ENCODE measurements at places on chromosomes 7 and 10.

DNA sequence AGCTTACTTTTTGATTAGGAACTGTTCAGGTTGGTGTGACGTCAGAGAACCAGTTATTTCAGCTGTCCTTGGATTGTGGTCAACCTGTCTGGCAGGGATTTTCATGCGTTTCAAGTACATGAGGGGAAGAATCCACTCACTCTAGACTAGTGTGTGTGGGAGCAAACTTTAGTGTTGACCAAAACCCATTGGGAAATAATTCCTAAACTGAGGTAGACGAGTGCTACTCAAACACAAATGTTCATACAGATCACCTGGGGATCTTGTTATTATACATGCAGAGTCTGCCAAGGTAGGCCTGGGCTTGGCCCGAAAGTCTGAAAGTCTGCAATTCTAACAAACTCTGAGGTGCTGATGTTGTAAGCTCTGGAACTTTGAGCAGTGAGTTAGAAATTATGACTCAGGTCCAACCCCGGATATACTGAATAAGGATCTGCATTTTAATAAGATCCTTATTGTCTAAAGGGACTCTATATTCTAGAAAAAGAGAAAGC, 111.1 kb upstream of the CREB5 start:
- DNase-seq: no peak

DNA sequence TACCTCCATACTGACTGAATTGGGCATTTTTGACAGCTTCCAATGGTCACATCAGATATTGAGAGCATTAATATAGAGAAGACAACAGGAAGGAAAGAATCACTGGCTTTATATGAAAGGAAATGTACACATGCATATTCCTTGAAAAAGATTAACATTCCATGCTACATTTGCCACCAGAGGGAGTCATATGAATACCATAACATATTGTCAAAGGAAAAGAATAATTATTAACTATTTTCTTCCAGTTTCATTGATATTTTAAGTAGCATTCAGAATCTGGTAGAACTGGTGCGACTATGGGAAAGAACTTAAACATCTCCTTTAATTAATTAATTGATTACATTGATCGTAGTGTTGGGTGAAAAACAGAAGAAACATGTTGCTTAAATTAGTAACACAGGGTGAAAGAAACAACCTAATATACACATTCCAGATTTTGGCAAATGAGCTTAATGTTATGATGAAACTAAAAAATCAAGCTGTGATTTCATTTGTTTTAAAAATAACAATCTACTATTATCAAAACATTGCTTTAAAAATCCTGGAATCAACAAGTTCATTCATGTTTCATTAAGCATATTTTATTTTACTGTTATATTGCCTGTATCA, 71.5 kb downstream of the GPR85 start:
- peak; percentile 26 for DNase-seq

DNA sequence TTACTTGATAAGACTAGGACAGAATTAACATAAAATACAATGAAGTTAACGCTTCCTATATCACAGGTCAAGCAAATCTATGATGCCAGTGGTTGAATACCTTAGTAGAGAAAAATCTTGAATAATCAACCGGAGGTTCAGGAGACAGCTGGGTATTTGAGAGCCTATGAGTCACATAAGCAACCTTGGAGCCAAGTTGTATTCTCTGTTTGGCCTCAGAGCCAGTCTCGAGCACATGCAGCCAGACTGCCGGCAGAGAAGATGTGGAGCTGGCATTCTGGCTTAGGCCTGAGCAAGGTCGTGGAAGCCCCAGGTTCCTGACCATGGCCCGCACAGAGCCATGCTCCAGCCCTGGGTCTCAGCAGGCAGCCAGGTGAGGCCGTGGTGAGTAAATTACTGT, 90.3 kb downstream of the FAM204A start:
- no peak for DNase-seq

DNA sequence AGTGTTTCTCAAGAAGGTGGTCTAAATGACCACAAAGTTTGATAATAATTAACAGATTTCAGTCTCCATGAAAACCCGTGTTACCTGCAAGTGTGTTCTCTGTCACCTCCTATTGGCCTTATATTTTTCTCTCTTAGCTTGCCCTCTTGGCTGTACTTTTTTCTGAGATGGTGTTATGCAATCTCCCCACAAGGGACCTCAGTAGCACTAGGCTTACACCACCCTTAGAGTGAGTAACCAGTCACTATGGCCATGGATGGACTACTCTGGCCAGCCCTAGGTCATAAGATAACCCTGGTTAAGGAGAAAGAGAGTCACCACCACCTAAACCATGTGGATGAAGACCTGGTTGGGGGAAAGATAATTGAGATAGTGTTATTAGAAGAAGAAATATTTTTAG, 76.8 kb downstream of the NPSR1 start:
- no peak for DNase-seq

GRCh38 chr7:136677471-136678365, 190.7 kb upstream of the CHRM2 start:
- DNase-seq: no peak

DNA sequence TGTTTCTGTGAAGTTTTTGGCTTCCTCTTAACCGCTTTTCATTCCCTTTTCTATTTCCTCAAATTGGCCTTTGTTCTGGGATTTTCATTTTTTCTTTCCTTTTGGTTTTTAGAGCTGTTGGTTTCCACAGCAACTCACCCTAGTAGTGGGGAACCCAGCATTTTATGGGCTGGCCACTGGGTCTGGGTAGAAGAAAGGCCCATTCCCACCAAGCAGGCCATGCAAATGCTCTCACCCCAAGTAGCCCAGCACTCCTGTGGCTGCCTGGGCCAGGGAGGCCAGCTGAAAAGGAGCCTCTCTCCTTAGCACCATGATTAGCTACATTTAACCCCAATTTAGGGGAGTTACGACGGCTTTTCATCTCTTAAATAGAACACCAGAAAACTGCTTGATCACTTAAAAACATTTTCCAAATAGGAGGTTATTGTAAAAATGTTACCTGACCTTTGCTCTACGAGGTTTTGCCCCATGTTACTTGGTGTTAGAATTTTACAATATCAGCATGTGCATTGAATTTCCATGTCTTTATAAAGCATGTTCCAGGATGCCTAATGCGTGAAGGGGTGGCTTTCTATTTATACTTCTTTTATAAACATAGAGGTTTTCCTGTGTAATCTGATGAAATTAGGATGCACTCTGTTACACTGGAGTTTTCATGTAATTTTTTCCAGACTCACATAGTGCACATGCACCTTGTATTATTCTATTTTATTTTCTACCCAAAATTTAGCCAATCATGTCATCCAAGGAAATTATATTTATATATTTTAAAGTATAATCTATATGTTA, 75.4 kb downstream of the FAM171A1 start:
- DNase-seq: no peak

- DNase-seq: peak; percentile 49
Observed at GRCh38 chr10:14536241-14537213, 205.8 kb upstream of the FRMD4A start.

GRCh38 chr10:21972584-21972983, 30.9 kb downstream of the DNAJC1 start:
- DNase-seq: no peak

DNA sequence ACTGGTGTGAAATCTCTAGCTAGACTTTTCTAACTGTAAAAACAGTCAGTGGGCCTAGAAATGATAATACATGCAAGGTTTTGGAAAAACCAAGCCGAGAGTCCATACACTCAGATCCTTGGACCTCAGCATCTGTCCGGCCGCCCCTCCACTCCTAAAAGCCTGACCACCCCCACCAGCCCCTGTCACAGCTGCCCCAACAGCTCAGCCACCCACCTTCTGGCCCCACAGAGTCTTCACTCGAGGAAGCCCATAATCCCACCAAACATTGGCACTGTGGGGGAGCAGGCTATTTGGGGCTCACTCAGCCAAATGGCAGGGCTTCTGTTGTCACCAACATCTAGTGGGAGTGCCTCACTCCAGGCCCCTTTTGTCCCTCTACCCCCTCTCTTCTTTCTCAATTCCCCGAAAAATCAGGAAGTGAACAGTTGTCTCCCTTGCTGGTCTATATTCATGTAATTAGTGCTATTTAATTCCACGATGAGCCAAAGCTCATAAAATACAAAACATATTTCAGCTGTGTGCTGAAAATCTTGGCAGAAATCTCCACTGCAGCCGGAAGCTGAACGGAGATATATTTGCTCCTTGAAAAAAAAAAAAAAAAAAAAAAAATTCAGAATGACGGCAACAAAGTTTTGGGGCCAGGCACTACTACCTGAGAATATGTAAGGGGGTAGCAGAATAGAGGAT, 55.5 kb downstream of the PLXNA4 start:
- no peak for DNase-seq

Data from smooth muscle cell of the brain vasculature (primary cell).